ENCODE measurements at places on chromosomes 13 and 19.

- DNase-seq, result no peak
Observed at GRCh38 chr19:47094557-47095475, 18.8 kb downstream of the ZC3H4 start.

- peak; percentile 75 for DNase-seq
Observed at GRCh38 chr19:15297416-15298224, 34.7 kb downstream of the BRD4 start.

GRCh38 chr19:56177564-56178243, 1.9 kb downstream of the GALP start:
- DNase-seq, result no peak

GRCh38 chr13:109704771-109705635, 81.4 kb downstream of the IRS2 start:
- DNase-seq, result peak; percentile 30

DNA sequence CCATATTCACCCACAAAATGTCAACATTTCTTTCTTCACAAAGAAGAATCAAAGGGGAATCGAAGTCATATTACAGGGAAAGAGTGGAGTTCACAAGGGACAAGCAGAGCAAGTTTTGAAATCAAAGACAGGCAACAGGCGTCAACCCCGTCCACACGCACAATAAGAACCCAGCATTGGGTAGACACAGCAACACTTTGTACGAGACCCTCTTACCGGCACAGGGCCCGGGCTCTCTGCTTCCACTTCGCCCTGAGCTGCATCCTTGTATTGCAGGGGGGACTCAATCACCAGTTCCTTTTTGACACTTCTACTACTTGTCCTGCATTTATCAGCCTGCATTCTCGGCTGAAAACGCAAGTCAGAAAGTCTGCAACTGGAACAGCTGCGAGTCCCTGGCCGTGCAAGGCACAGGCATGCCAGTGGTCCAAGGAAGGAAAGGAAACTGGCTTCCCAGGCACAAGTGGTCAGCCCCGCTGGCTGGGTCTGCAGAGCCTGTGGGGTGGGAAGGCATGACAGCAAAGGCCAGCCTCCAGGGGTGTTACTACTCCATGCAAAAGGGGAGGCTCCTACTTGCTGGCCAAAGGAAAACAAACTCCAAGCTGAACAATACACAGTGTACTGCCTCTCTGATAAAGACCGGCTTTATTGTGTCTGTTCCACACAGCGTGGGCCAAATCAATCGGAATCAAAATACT, at the start of gene DOCK9:
Gene DOCK9 (minus strand): TSS at position 497 of the 698 bp plus-strand sequence. CDS start 155 bp downstream, at position 342.
- no peak for DNase-seq

DNA sequence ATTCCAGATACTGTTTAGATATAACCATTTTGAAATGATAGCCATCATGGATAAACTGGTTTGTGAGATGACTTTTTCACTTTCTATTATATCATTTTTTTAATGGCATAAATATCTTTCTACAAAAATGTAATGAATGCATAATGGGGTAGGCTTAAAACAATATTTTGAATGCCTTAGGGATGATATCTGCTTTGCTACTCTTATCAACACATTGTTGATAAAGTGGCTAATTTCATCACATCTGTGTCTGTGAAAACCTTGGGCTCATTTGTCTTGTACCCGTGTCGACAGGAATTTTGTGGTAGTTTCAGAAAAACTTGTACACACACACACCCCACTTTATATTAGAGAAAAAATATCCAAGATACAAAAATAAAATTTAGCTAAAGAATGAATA, 44.1 kb downstream of the SLITRK6 start:
- no peak for DNase-seq

GRCh38 chr19:58385313-58385890, 1.7 kb upstream of the RPS5 start:
- DNase-seq, result no peak

DNA sequence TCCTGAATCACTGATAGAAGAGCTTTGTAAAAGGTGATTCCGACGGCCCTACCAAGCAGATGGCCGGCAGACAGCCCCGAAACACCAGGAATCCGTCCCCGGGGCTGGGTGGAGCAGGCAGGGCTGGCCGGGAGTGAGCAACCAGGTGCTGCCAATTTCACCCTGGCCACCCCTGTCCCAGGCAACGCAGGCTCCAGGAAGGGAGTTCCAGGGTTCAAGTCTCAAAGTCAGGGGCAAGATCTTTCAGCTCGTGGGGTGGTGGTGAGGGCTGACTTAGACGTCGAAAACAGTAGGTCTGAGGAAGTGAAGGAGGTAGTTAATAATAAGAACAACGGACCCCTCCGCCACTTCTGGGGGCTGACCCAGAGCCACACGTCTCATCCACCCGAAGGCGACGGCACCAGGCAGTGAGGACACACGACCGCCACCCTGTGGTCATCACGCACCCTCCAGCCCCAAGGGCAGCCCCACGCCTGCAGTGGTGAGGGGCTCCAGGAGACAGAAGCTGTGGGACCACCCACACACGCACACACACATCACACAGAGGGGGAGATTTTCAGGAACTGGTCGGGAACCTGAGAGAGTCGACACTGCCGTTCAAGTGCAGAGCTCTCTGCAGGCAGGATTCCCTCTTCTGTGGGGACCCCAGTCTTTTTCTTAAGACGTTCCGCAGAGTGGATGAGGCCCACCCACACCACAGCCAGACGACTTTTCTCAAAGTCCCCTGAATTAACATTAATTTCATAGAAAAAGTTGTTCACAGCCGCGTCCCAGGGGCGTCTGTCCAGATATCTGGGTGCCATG, 67.2 kb downstream of the SPACA7 start:
- DNase-seq, result no peak

DNA sequence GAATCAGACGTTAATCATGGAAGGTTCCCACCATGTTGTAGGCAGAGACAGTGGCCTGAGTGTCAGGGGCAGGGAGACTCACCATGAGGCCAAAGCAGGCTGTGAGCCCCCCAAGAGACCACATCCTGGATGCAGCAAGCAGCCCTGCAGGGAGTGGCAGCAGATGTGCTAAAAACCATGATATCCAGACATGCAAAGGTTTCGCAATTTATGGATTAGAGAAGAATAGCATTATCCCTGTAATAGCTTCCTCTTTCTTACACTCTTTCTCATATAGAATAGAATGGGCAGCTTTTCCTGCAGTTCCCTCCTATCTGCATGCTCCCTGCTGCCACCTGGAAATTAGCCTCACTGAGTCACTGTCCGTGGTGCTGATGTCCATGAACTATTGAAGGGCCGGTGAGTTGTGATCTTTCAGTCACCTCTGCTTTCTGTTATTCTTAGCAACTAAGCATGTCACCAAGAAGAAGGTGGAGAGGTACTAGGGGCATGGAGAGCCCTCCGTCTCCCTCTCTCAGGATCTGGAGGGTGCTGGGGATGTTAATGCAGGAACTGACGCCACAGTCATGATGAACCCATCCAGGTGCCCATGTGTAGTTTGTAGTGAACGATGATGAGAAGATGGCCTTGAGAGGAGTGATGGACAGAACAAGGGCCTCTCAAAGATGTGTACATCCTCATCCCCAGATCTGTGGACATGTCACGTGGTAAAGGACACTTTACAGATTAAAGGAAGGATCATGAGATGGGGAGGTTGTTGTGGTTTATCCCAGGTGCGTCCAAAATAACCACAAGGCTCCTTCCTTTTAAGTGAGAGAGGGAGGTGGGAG, 9.9 kb downstream of the CEACAM4 start:
- DNase-seq, result no peak

GRCh38 chr13:33761740-33762139, 56.2 kb upstream of the RFC3 start:
- no peak for DNase-seq

DNA sequence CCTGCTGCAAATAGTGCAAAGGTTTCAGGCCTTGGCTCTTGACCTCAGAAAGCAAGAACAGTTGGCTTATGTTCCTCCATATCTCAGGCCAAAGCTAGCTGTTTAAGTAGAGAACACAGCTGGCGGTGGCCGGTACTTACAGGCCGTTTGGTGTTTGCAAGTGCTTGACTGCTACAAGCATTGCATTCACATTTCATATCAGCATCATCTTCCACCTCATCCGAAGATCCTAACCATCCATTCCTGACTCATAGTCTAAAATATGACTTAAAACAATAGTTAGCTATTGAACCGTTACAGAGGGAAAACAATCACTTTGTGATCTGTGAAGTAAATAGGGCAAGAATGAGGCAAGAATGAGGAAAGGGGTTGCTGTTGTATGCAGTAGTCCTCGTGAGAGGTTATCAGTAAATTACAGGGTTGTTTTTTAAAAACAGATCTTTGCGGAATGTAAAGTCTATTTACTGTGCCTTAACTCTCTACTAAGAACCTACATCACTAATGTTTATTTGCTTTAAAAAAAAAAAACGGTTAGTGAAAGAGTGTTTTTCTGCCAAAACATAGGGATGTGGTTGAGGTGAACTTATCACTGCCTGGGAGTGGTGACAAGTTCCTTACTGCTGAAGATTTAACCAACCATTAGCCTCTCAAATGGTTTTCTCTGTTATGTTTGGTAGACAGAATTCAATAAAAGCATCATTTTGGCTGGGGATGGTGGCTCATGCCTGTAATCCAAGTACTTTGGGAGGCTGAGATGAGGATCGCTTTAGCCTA, 21.6 kb upstream of the WDR88 start:
- no peak for DNase-seq

GRCh38 chr13:113573065-113573464, 11.5 kb upstream of the TFDP1 start:
- no peak for DNase-seq

DNA sequence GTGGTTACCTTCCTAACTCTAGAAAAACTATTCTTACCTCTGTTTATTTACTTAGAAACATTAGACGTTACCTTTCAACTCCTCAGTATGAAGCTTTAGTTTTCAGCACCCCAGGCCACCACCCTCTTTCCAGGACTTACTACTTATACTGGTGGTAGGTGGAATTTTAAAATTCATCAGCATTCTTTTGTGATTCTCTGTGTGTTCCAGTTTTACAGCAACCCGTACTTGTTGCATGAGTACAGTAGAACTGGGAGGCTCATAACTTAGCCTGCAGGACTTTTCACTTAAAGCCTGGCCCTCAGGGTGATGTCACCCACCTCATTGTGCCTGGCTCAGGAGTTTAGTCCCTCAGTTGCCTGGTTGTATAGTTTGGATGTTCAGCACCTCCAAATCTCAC, 49.4 kb upstream of the ALOX5AP start:
- DNase-seq, result no peak

- DNase-seq, result no peak
Observed at GRCh38 chr13:99909836-99910619, 61.5 kb downstream of the ZIC5 start.

- DNase-seq, result no peak
Observed at GRCh38 chr13:28478127-28478526, 16.8 kb downstream of the FLT1 start.

GRCh38 chr13:53045189-53045588, 16.6 kb downstream of the OLFM4 start:
- no peak for DNase-seq

- no peak for DNase-seq
Observed at GRCh38 chr19:12984683-12985048, 10.6 kb upstream of the NFIX start.

DNA sequence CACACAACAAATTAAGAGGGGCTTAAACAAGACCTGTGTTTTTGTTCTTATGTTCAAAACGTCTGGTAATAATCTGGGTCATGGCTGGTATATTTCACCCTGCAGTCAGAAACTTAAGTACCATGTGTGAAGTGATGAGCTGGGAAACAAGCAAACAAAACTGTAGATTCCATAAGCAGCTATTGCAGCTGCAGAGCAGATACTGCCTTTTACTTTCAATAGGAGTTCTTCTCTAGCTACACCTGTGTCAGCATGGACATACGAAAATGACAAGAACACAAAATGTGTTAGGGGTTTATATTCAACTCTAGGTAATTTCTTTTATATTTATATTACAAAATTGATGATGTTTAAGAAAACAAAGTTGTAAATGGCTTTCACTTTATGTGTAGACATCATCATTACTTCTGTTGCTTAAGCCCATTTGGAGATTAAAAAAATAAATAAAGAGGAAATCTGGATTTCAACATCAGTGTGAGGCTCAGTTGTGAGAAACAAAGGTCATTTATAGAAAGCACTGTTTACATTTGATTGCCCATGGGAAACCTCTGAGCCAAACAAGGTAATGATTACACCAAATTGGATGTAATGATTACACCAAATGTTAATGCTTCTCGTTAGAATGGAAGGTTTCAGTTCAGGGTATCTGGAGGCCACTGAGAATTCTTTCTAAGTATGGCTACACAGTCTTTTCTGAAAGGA, 451.0 kb upstream of the SLC10A2 start:
- no peak for DNase-seq

GRCh38 chr19:17404621-17405249, 695 bp downstream of the BST2 start:
- DNase-seq, result no peak

GRCh38 chr13:114339857-114340534, 25.7 kb downstream of the CHAMP1 start:
- no peak for DNase-seq

DNA sequence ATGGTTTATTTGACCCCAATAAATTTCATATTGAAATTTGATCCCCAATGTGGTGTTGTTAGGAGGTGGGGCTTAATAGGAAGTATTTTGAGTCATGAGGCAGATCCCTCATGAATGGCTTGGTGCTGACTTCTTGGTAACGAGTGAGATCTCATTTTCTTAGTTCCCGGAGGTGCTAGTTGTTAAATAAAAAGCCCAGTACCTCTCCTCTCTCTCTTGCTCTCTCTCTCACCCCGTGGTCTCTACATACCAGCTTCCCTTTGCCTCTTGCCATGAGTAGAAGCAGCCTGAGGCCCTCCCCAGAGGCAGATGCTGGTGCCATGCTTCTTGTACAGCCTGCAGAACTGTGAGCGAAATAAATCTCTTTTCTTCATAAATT, 39.4 kb upstream of the KATNAL1 start:
- no peak for DNase-seq

DNA sequence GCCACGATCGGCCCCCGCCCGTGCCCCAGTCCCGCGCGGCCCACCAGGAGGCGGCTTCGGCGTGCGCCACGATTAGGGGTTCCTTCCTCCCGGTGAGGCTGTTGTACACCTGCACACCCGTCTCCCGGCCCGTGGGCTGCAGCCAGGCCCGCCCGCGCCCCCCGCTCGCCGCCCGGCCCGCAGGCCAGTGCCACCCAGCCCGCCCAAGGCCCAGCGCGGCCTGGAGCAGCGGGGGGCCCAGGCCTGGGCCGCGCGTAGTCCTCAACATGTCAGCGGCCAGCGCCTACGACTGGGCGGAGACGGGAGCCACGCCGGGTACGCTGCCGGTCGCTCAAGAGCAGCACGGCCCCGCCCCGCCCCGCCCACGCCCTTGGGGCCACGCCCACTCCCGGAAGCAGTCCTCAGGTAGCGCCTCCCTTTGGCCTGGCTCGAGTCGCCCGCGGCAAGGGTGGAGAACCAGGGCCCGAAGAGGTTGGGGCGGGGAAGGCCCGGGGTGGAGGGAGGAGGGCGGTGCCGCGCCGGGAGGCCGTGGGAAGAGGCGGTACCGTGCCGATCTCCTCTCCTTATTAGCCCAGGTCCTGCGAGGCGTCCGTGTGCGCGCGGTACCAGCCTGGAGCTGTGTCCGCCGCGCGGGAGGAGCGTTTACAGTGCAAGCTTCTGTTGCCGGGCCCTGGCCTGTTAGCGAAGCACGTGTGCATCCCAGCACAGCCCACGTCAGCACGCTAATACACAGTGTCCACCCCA, at the start of gene CARS2:
Gene CARS2 (minus strand): TSS at position 291 of the 744 bp plus-strand sequence. CDS start 23 bp downstream, at position 268.
- DNase-seq, result peak; percentile 93

- no peak for DNase-seq
Observed at GRCh38 chr13:76991432-76991795, 467 bp upstream of the CLN5 start.

- no peak for DNase-seq
Observed at GRCh38 chr13:113651511-113652403, 6.2 kb downstream of the ATP4B start.

Measured in NCI-H2029 treated with DMSO at 0.1 percent for 48 hours (cell line).